Stimulated activated naive CD8-positive, alpha-beta T cell treated with anti-CD3 and anti-CD28 coated beads, Interleukin-15, amount 100 ng/mL, for 72 hours (primary cell): ENCODE measurements at places on chromosomes 7 and 10.
A peak's percentile ranks its signal among the peaks of the same experiment; 100 is the strongest.

- DNase-seq = no peak
Observed at GRCh38 chr10:22856444-22857074, 71.3 kb upstream of the ARMC3 start.

DNA sequence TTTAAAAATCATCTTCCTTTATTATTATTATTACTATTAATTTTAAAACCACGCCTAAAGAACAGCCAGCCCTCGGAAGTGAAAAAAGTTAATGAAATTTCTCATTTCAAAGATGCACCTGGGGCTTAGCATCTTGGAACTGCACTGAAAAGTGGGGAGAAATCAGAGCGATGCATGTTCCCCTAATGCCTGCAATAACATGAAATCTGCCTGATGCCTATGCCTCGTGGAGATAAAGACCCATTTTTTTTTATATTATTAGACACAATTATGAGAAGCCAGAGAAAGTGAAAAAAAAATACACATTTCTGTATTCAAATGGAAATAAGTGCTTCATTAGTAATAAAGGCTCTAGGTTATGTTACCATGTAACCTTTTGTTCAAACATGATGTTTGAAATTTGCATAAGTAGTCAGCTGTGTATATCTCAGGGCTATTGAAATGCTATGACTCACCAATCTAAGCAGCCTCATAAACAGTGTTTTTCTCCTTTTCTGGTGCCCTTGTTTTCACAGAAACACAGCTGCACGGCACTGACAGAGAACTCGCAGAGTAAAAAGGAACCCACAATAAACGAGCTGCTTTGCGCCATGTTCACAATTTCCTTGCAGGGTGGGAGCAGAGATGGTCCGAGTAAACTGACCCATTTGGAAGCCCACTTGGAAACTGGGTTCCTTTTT, 175.8 kb upstream of the PRKCQ start:
- DNase-seq = no peak

- DNase-seq = no peak
Observed at GRCh38 chr10:124416733-124417132, 2.0 kb downstream of the OAT start.

DNA sequence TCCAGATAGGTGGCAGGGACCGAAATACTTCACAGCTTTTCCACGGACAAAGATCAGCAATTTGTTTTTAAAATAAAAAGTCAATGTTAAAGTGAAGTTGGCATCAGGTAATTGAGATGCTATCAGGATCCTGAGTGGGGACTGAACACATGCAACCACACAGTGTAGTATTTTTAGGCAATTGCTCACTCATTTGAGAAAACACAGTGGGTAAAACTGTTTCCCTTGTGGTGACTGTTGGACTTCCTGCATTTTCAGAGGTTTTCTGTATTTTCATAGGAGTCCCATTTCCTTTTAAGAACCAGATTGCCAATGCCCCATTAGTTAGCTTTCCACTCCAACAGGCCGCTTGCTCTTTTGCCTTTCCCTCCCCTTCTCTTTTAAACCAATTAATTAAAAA, 159.5 kb upstream of the ZNF32 start:
- DNase-seq = no peak

- DNase-seq = no peak
Observed at GRCh38 chr7:142420554-142421362, 162.9 kb upstream of the PRSS58 start.

GRCh38 chr7:45216181-45216580, 58.6 kb downstream of the RAMP3 start:
- no peak for DNase-seq

DNA sequence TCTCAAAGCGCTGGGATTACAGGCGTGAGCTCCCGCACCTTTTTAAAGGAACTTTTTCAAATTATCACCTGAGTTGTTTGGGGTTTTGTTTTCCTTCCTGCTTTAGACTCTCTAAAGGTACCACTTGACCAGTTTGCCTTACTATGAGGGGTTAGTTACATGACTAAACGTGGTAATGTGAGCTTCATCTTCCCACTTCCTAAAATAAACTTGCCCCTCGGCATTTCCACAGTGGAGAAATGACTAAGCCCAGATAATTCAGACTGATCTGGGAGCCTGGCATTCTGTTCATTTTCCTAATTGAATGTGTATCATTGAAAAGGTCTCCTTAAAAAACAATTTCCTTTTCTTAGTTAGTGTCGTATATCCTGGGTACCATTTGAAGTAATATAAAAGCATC, 163.4 kb downstream of the PLXDC2 start:
- DNase-seq = no peak

DNA sequence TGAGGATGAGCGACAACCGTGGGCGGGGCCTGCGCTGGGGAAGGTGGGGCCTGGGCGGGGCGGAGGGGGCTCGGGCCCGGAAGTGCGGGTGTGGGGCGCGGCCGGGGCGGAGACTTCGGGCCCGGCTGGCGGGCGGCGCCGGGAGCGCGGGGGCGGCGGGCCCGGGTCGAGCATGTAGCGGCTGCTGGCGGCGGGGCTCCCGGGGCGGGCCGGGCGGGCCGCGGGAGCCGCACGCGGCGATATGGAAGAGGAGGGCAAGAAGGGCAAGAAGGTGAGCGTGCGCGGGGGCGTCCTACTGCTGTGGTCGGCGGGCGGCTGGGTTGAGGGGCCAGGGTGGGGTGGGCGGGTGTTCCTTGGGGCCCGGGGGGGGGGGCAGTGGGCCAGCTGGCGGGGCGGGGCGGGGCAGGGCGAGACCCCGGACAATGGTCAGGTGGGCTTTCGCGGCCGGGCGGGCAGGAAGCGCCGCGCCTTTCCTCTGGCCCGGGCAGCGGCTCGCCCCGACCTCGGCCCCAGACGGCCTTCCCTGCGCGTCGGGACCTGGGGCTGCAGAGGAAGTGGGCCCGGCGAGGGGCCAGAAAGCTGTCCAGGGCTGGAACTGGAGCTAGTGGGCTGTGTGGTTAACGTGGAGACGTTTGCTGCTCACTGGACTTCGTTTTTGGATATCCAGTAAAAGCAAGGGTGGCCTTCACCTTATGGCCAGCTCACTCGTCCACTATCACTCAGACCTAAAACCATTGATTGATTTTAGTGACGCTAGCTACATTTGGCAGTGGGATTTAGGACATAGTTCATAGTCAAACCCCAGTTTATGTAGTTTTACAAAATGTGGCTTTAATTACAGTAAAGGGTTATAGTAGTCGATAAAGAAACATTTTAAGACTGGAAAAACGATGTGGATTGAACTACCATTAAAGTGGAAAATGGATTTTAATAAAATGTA, at the start of gene CCM2:
CCM2 (plus strand) TSS at position 109 of the 940 bp plus-strand sequence; CDS start at position 242, 133 bp downstream.
- DNase-seq = no peak

DNA sequence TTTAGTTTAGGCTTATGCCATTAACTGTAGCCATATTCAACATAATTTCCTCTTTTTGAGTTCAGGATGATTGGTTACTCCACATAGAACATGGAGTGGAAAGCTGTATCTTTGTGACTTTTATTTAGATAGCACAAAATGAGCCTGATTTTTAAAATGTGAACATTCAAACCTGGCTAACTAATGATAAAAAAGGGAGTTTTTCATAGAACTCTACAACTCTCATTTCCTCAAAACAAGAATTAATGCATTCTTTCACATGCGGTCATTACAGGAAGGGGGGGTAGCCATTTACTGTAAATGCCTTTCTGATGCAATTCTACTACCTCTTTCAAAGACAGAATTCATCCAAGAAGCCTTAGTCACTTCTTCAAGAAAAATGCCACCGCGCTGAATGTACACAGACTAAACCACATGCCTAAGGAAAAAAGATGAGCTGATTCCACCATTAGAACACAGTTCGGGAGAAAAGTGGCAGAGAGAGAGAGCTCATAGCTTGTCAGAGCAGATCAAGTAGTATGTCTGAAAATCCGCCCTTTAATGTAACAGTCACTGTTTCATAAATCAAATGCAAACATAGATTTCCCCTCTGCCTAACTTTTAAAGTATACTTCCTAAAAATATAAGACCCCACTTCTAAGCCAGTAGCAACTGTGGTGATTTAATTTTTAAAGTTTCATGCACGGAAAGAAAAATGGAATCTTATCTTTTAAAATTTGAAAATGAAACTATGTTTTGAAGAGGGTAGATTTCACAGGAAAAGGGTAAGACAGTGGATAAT, 226.4 kb upstream of the KLF14 start:
- DNase-seq = peak; percentile 73

- DNase-seq = no peak
Observed at GRCh38 chr10:59027975-59028655, 148.3 kb upstream of the PHYHIPL start.

DNA sequence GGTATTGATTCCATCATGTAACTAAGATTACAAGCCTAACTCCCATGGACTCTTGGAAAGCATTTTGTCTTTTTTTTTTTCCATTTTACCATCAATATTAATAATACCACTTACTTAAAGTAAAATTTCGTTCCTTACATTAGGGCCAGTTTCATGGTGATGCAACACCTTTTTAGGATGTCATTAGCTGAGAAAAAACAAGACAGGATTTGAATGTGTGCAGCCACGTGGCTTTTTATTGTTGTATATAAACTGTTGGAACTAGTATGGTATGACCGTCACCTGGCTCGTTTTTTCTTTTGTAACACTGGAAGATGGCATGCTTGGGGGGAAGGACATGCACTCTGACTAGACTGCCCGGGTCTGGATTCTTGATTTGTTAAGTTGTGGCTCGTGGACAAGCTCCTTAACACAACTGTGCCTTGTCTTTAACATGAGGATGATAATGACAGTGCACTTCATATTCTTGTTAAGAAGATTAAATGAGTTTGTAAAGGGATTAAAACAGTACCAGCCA, 42.1 kb downstream of the ARHGAP21 start:
- DNase-seq = no peak

- DNase-seq = no peak
Observed at GRCh38 chr10:19783721-19784120, 32.5 kb upstream of the PLXDC2 start.

GRCh38 chr7:95441042-95441823, 6.4 kb upstream of the PON2 start:
- no peak for DNase-seq

DNA sequence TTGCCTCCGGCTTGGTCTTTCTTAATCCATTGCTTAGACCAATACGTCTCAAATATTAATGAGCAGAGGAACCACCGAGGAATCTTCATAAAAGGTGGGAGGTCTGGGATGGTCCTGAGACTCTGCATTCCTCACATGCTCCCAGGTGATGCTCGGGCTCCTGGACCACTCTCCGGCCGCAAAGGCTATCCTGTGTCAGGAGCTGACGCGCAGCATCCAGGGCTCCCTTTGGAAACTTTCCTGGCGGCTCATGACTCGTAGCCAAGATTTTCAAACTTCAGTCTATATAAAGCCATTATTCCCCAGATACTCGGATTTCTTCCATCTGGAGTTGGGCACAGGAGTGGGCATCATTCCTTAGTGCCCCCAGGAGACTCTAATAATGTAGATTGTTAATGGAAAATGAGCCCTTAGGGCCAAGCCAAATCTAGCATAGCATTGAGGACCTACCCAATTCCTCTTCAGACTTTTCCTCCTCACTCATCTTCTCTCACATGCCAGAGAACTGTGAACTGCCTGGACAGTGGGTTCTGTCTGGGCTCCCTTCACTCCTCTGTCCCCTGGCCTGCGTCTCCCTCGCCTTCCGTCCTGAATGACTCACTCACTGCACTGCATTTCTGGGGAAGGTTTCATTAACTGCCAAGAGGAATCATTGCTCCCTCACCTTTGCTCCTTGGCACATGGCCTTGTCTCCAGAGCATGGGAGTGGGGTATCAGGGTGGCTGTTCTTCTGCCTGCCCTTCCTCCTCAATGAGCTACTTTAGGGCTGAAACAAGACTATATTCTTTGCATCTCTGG, 89.3 kb downstream of the MKI67 start:
- DNase-seq = no peak

DNA sequence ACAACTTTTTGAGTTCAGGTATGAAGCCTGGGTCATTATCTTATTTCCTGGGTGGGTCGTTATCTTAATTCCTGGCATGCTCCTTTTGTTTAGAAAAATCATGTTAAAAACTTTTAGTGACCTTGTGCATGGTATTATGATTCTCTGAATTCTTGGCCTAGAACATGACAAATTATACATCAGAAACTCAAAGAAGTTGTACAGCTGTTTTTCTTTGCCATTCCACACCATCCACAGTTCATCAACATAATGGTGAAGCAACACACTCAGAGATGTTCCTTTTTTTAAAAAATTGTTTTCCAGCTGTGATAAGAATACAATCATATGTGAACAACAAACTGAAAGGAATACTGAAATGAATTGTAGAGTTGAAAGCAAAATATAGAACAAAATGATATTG, 149.2 kb upstream of the SEMA3D start:
- DNase-seq = no peak

GRCh38 chr10:129774082-129774735, 189.9 kb downstream of the EBF3 start:
- DNase-seq = no peak

DNA sequence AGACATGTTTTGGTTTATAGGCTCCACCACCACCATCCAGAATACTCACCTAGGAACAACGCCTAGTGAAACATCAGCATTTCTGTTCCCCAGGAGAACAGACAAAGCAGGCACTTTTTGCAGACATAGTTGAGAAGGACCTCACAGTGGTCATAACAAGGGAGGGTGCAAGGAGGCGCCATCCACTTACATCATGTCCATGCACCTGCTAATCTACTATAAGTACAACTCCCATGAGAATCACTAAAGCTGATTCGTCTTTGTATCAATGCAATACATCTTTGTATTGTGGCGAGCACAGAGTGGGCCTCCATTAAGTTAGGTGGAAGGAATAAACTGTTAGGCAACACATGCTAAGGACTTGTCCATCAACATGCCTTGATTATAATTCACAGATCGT, 207.1 kb downstream of the KCNMA1 start:
- DNase-seq = no peak

DNA sequence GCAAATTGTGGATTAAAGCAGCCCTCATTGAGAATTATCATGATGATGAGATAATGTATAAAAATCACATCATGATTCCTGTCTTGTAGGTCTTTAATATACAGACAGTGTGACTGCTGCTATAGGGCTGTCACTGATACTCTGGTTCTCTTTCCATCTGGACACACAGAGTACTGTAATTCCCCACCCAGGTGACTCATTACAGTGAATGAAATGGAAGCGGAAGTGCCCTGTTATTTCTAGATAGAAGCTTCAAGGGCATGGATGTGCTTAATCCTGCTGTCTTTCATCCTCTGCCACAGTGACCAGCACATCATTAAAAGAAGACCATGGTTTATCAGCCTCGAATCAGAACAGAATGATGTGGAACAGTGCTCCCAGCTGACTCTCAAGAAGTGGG, 1234.0 kb downstream of the SORCS3 start:
- DNase-seq = no peak

- DNase-seq = no peak
Observed at GRCh38 chr10:74290708-74291107, 139.7 kb downstream of the ADK start.

GRCh38 chr10:99534450-99534938, 1.8 kb downstream of the NKX2-3 start:
- no peak for DNase-seq
